ENCODE measurements at places on chromosomes 4 and X. TPM values are rescaled to one million over a fixed set of nuclear protein-coding genes. Genes with fewer than 3 reads are reported as not detected.

DNA sequence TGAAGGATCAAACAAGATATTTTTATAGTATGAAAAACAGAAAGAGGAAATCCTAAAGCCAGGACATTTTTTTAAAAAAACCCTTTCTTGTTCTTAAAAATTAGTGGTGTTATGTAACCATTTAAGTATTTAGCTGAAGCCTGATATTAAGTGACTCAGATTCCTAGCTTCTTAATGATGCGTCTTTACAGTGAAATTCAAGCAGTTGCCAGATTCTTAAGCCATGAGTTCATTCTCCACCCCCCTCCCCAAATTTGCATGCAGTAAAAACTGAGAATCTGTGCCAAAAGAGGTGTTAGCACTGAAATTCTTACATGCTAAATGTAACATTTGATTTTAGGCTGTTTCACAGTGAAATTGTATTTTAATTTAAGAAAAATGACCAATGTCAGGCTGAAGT is 180.8 kb downstream of the RAPGEF2 start:
- peak; percentile 69 for DNase-seq

The S100P gene
- total RNA-seq = not detected

- no peak for DNase-seq
Observed at GRCh38 chr4:163072222-163072621, 94.5 kb downstream of the NAF1 start.

The UGT2B10 gene
- total RNA-seq = not detected

The POU4F2 gene
- not detected for total RNA-seq

GRCh38 chrX:70084592-70085240 is 22.5 kb downstream of the OTUD6A start:
- DNase-seq = no peak

DNA sequence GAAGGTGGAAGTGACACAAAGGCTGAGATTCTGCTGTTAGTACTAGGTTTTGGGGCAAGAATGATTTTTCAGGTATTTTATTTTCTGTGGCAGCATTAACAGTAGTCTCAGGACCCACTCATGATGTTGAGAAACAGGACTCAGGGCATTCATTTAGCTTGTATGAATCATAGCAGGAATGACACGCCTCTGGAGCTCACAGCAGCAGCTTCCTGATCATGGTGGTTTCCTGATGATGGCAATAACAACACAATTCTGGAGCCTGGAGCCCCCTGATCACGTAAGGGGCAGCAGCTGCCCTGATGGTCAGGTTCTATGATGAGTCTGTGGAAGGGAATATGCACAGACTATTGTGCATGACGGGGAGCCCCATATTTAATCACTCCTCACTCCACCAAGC is 47.0 kb downstream of the TASL start:
- no peak for DNase-seq

DNA sequence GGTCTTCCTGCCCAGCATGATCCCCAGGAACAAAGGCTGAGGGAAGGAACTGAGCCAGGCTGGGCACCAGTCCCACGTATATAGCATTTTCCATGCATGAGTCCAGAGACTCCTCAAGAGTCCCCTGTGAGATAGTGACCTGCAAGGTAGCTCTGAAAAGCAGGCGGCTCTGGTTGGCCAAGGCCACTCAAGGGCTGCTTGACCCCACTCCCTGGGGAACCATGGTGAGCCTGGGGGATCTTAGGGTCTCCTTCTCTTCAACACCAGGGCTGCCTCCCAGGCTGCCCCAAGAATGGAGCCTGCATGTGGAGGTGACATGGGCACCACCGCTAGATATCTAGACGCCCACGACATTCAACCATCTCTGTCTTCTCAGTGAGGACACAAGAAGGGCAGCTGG is 79.2 kb downstream of the SLC2A9 start:
- no peak for DNase-seq

- DNase-seq = no peak
Observed at GRCh38 chrX:112638691-112639090, 41.0 kb downstream of the LHFPL1 start.

The PARM1 gene
- total RNA-seq = 0.86 TPM

- no peak for DNase-seq
Observed at GRCh38 chr4:184363258-184363657, 111.1 kb downstream of the IRF2 start.

DNA sequence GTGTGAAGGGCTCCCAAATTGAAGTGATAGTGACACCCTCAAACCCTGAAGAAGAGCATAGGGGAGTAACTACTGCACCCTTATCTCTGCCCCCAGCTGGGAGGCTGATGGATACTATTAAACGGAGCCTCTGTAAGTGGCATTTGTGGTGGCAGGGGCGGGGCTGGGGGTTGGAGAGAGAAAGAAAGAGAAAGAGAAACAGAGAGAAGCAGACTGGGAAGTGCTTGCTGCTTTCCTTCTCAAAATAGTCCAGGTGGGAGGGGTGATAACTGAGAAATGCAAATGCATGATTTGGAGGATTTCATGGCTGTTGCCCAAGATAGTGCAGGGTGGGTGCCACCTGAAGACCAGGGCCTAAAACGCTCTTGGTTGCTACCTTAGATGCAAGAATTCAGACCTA is 253.5 kb upstream of the GATB start:
- no peak for DNase-seq

All from fibroblast of villous mesenchyme (primary cell).